ENCODE measurements at places on chromosomes 5 and 9.

DNA sequence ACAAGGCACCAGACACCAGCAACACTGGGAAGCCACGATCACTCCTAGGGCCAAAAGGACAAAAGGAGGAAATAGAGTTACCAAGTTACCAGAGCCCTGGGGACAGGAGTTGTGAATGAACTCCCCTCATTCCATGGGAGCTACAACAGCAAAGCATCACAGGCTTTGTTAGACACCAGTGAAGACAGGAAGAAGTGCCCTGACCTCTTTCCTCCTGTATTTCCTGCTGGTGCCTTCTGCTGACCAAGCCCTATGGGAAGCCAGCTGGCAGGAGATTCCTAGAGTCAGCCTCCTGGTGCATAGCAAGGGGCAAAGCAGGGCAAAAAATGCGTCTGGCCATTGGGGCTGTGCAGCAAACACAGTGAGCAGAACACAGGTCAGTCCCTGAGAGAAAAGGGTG lies 374.7 kb downstream of the ZSWIM6 start:
- no peak for DNase-seq

DNA sequence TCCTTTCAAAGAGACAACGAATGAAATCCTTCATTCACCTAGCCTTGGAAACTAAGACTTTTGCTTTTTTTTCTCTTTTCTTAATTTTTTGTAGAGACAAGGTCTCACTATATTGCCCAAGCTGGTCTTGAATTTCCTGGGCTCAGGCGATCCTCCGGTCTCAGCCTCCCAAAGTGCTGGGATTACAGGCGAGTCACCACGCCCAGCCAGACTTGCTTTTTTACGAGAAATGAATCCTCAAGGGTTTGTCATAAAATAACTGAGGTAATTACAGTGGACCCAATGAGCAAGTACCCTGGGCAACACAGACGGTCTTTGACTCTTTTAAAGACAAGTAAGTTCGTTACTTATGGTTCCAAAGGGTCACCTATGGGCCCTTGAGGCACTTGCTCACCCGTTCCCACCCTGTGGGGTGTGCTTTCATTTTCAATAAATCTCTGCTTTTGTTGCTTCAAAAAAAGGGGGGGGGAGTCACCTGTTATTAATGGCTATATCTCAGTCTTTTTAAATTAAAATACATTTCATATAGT lies 70.4 kb downstream of the TRPM6 start:
- DNase-seq, result no peak

DNA sequence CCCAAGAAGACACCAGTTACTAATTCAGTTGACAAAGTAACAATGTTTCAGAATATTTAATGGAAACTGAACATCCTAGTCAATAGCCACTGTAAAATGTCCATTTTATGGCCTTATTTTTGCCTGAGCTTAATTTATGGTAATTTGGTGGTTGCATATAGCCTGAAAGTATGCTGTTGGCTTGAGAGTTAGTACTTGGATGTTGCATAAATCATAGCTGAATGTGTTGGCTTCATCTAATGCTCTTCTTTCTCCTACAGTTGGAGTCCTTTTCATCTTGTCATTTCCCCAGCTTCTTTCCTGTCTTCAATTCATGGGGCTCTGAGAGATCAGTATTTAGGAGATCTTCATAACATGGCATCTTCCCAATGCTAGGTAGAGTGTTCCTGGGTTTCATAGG lies 164.6 kb downstream of the MAT2B start:
- DNase-seq, result no peak

DNA sequence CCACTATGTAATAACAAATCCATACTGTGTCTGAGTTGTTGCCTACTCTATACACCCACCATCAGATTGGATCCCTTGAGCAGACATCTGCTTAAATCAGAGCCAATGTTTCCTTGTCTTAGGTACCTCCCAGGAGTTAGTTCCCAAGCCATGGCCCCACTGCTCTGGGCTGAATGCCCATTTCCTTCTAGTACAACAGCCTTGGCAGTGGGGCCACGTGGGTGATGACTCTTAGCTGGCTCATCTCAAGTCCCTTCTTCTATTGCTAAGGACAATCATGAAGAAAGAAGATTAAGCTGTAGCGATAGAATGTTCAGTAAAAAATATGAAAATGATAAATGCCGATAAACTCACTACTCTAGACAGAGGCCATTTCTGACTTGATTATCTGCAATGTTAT lies 16.6 kb downstream of the PTGR1 start:
- DNase-seq, result no peak

GRCh38 chr5:34529581-34530331 lies 126.4 kb upstream of the RAI14 start:
- no peak for DNase-seq

GRCh38 chr9:3922846-3923245 lies 377.0 kb downstream of the GLIS3 start:
- DNase-seq, result no peak

DNA sequence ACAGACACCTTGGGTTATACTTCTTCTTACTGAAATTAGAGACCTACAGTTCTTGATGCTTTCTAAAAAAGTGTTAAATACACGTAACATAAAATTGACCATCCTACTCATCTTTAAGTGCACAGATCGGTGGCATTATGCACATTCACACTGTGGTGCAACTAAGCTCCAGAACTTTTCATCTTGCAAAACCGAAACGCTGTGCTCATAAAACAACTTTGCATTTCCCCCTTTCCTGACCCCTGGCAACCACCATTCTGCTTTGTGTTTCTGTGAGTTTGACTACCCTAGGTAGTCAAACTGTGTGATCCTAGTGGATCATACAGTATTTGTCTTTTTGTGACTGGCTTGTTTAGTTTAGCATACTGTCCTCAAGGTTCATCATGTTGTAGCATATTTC lies 3.9 kb downstream of the MVB12B start:
- DNase-seq, result no peak

DNA sequence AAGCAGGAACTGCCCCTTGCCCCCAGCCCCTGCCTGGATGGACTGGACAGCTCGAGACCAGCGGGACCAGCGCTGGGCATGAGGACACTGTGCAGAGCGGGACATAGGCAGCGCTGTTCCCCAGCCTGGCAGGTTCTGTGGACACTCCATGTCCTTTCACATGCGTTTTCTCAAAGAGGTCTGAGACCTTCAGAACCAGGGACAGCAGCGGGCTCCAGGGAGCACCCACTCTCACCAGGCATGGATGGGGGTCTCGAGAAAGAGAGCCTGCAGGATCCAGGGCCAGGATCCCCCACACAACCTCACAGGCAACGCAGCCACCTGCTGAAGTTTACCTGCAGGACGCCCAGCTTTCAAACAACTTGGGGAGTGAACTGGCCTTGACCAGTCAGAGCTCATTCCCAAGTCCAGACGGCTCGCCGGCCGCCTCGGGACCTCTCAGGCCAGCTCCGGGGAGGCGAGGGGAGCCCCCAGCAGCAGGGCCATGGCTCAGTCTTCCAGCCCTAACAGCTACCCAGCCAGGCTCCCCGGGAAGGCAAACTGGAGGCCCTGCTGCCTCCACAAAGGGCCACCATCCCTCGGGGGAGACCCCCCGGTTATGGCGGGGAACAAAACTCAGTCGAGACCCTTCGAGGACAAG lies 72.5 kb upstream of the SARDH start:
- no peak for DNase-seq

- DNase-seq, result no peak
These were observed 6.9 kb downstream of the CCL19 start for GRCh38 chr9:34684145-34684544.

DNA sequence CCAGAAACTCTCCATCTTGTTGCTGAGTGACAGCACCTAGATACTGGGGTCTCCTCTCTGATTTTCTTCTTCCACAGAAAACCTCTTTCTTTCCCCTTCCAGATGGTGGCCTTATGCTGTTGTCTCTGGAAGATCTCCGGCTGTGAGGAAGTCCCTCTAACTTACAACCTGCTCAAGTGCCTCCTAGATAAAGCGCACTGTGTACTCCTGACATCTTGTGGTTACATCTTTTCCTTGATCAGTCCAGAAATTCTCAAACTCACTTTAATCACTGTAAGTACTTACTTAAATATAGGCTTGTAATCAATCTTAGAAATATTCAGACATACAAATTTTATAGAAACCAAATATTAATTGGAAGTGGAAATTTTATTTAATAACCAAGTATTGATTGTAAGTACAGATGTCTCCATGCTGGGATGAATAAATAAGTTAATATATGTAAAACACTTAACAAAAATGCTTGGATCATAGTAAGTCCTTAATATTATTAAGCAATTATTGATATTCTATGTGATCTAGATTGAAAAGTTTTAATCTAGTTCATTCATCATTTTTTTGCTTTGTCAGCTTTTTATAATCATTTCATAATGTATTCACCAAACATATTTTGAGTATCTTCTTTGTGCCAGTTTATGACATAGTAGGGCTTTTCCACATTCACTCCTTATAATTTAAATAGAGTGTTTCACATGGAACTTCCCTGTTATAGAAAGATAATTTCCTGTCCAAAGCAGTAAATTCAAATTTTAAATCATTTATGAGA lies 1381.4 kb upstream of the CDH6 start:
- DNase-seq, result no peak

DNA sequence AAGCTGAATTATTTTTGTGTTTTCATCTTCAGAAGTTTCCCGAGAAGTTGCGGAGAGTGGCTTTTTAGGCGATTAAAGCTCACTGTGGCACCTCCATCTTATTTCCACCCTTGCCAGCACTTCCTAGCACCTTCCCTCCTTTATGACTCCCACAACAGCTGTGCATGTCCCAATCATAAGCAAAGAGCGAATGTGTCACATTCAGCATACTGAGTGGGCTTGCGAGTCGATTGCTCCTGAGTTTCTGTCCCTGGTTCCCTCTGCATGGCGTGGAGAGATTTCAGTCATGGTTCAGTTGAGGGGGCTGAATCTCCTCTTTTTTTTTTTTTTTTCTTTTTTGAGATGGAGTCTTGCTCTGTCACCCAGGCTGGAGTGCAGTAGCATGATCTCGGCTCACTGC lies 144.9 kb downstream of the ARHGAP26 start:
- no peak for DNase-seq

DNA sequence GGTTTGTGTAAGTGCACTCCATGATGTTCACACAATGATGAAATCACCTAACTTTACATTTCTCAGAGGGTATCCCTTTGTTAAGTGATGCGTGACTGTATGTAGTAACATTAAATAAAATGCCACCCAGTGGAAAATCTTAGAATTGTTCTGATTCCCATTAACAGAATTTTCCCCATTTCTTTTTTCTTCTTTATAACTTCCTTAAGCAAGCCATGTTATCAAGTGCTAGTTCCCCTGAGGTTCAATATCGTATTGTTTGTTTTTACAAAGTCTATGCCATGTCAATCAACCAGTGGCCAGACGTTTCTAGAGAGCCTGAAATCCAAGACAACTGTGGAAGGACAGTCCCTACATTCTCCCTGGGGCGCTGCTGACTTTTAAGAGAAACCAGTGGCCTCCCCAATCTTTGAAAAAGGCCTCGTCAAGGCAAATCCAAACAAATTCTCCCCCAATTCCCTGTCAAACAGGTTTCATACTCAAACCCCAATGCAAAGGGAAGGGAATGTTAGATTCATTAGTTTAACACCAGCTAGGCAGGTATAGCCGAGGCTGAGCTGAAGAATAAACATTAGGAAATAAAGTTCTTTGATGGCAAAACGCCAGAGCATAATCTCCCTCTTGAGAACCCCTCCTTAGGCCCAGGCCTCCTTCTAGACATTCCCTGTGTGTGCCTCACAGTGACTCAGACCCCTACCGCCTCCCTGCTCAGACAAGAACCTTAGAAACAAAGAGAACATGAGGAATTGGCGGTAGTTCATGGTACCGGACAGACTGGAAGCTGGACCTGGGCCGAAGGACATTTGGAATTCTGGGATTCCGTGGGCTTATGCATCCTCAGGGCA lies 198.7 kb downstream of the GNA14 start:
- no peak for DNase-seq

DNA sequence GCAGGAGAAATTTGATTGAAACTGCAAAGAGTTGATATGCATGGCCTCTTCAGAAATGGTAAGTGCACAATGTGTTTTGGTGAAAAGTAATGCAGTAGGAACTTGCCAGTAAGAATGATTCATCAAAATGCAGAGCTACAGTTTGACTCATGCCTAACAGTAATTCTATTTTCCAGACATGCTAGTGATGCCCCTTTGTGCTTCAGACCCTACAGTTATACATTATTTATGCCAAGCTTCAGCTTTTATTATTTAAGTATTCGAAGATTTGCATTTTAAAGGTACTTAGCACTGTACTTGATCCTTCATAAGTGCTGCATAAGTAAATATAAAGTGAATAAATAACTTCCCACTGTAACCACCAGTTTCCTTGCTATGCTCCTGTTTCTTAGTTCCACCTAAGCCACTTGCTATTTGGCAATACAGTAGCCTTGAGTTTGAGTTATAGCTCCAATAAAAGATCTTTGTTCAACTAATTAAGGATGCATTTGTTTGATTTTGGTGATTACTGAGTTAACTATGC lies 3.6 kb upstream of the SPATA31E1 start:
- DNase-seq, result no peak

DNA sequence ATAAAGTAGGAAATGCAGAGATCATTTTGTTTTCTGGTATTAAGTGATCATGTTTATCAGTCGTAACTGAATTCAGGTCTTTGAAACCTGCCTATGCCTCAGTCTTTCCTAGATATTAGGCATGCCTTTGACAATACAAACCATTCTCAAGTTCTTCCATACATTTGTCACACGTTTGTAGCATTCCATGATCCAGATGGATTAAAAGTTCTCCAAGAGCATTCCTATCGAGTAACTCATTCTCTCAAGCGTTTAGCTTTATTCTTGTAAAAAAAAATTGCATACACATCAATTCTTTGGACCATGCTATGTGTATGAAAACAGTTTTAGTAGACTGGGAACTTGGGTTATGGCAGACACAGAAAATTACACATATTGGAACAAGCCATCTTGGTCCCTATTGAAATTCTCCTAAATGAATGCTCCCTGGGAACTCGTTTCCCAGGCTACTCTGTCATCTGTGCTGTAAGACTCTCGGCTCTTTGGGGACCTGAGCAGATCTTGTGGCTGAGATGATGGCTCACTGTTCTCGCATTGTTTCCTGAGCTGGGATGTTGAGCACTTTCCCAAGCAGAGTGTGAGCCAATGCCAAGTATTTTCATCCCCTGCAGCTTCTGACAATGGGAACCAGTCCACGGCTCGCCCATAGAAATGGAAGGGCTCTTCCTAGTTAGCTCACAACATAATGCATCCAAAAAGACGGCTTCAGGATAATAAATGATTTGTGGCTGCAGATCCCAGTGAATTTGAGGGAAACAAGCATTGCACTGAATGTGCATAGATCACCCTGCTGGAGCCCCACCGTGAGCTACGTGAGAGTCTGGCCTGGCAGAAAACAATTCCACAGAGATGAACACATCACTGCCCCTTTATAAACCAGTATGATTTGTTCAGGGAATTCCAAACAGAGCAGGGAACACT lies 230.2 kb downstream of the IRX1 start:
- no peak for DNase-seq

GRCh38 chr9:109506097-109506712 lies 8.1 kb upstream of the PTPN3 start:
- DNase-seq, result no peak

DNA sequence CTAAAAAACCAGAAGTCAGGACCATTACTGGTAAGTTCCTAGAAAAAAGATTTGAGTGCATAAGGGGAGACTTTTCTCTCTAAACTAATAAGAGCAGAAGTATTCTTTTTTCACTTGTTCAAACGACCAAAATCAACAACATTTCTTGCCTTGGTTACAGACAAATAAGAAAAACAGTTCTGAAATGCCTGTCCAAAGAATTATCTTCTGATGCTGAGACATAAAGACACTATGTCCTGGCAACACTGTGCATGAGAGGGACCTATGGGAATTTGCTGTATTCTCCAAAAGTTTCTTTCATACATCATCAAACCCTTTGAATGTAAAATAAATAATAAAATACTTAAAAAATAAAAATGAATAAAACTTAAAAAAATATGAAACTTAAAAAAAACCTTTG lies 50.4 kb downstream of the ZNF474 start:
- DNase-seq, result no peak

GRCh38 chr5:32210151-32210550 lies 36.0 kb upstream of the GOLPH3 start:
- DNase-seq, result no peak
